Neural progenitor cell (in vitro differentiated cells): ENCODE measurements at places on chromosomes 11 and 22.

- peak; percentile 85 for DNase-seq
Observed at GRCh38 chr11:67640021-67640757, 626 bp upstream of the TBX10 start.

GRCh38 chr11:62732830-62733229, 4.5 kb downstream of the TTC9C start:
- no peak for DNase-seq

DNA sequence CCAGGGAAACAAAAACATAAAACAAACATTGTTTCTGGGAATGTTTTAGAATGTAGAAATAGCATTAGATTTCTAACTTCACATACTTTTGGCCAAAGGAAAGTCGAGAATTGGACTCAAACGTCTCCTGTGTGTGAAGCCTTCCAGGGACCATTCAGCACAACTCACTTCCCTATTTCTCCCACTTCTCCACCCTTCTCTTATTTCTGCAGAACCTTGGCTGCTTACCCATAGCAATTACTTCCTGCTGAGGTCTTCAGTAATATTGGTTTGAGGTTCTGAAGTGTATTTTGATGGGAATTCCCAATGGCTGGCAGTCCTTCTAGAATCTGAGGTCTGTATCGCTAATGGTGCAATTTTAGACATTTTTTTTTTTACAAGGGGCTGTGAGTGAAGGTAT, 158.3 kb upstream of the SNX19 start:
- DNase-seq, result no peak

DNA sequence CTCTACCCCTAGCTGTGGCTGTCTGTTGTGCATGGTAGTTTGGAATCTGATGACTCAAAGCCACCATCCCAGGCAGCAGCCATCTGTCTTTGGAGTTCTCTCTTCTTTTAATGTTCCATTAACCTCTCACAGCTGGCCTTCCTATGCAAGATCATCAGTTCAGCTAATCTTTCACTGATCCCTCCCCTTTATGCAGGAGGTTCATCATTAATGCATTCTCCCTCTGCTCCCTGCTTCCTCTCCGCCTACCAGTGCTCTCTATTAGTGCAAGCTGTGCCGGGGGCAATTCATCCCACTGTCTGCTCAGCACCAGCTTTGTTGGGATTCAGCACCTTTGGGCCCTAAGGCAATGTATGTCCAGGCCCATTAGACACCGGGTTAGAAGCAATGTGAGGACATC, 413.0 kb upstream of the LRRC4C start:
- no peak for DNase-seq
